DMS 273 treated with DMSO at 0.1 percent for 48 hours (cell line): ENCODE measurements at places on chromosomes 7 and 10.

GRCh38 chr7:69676247-69676646 is 78.0 kb downstream of the AUTS2 start:
- no peak for DNase-seq

GRCh38 chr10:69657430-69657829 is 27.4 kb downstream of the FAM241B start:
- DNase-seq = no peak

- DNase-seq = no peak
Measured at GRCh38 chr7:127666602-127667001, 14.6 kb downstream of the SND1 start.

GRCh38 chr7:37068902-37069301 is 344.6 kb upstream of the AOAH start:
- peak; percentile 20 for DNase-seq

- no peak for DNase-seq
Measured at GRCh38 chr7:137469858-137470257, 126.3 kb upstream of the PTN start.

DNA sequence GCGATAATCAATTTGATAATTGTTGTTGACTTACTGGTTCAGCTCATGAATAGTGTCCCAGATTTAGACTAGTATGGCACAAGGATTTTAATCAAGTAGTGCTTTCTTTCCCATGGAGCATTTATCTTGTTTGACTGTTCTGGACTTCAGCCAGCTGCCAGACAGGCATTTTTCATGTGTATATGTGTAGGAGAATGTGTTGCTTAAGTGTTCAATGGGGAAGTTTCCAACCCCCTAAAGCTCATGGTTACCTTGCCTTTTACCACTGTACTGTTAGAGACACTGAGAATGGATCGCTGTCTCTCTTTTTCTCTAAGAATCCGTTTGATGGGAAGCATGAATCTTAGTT is 103.9 kb downstream of the LRRC4 start:
- DNase-seq = no peak

DNA sequence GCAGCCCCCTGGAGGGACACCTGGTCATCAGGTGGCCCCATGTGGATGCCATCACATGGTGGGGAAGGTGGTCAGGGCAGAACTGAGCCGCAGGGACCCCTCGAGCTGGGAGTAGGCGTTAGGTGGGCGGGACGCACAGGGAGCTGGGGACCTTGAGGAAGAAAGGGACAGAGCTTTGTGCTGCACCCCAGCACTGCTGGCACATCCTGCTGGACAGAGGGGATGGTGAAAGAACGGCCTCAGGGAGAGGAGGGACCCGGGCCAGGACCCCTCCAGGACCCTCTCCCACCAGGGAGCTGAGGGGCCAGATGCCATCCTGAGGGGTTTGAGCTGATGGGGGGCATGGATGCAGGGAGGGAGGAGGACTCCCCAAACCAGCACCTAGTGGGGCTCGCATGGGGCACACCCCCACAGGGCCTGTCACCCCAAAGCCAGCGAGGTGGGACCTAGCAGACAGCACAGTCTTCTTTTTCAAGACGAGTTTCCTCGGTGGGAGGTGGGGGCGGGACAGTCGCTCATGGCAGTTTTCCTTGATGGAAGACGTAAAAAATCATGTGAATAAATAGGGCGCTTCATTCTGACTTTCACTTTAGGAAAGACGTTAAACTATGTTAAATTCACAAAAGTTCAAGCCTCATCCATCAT is 43.3 kb downstream of the STK32C start:
- DNase-seq = no peak

GRCh38 chr7:111694376-111694775 is 132.1 kb upstream of the IMMP2L start:
- no peak for DNase-seq
